ENCODE measurements at places on chromosomes 7 and 10. TPM values are rescaled to one million over a fixed set of nuclear protein-coding genes. Genes with fewer than 3 reads are reported as not detected.
A peak's percentile ranks its signal among the peaks of the same experiment; 100 is the strongest.

- DNase-seq: no peak
These were observed 21.2 kb upstream of the IGF2BP3 start for GRCh38 chr7:23491502-23491901.

DNA sequence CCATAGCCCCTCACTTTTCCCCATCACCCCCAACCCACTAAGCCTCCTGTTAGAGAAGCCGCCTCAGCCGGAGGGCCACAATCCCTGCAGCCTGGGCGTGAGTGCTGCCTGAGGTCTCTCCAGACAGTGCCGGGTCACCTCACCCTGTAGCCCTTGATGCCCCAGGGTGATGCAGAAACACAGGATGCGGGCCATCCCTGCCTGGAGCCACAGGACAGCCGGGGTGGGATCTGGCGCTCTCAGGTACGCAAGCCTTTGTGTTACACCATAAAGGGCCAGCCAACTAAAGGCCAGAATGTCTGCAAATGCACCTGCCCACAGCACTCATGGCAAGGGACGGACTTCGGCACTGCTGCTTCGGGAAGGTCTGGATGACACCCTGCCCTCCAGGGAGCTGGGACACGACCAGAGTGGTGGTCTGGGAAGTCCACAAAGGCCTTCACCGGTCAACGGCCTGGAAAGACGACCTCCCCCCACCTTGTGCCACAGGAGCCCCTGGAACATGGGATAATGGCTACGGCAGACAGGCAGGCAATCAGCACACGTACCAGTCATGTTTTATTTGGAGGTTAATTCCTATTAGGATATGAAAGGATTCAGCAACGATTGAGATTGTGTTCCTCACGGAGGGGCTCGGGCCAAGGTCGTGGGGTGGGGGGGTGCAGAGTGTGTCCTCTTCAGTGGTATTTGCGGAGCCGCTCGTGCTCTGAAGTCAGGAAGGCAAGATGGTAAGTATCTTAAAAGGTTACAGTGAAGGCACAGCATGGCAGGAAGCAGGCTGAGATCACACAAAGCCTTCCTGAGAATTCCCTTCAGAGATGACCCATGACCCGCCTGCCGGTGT lies 8.1 kb downstream of the ATP5MF start:
- no peak for DNase-seq

GRCh38 chr10:114925587-114926586 lies 12.1 kb upstream of the TRUB1 start:
- no peak for DNase-seq

CUBN gene
- total RNA-seq: 1.5 TPM

SUN3 gene
- total RNA-seq: not detected

GRCh38 chr10:119775529-119775928 lies 49.7 kb downstream of the INPP5F start:
- DNase-seq: no peak

DNA sequence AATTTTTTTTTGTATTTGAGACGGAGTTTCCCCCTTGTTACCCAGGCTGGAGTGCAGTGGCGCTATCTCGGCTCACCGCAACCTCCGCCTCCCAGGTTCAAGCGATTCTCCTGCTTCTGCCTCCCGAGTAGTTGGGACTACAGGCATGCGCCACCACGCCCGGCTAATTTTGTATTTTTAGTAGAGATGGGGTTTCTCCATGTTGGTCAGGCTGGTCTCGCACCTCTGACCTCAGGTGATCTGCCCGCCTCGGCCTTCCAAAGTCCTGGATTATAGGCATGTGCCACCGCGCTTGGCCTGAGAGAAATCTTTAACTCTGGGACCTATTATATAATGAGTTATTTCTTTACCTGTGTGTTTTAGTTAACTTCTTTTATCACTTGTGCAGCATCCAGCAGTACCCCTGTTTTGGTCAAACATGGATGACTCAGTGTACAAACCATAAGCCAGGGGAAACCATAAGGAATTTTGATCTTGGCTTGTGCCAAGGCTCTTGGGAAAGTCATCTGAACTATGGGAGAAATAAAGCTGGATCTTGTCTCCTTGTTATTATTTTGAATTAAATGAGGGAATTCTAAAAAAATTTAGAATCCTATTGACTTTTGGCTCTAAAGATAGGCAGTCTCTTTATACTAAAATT lies 23.6 kb upstream of the ZRANB1 start:
- no peak for DNase-seq

INA gene
- total RNA-seq: 9.7 TPM

DNA sequence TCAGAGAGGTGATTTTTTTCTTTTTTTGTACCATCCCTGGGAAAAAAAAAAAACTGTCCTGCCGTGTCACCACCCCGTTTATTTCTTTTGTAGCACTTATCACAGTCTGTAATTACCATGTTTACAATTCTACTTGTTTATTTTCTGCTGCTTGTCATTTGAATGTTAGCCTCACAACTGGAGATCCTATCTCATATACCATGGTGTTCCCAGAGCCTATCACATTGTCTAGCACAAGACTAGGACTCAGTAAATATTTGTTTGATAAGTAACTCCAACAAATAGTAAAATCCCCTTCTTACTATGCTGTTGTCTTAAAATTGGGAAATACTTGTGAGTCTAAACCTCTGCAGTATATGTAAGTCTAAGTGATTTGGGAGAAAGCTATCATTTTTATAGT lies 36.0 kb downstream of the MKLN1 start:
- DNase-seq: no peak

- DNase-seq: no peak
These were observed 88.1 kb downstream of the VOPP1 start for GRCh38 chr7:55484241-55484640.

- DNase-seq: no peak
These were observed 227.2 kb downstream of the CUX1 start for GRCh38 chr7:102044641-102044983.

- peak; percentile 49 for DNase-seq
These were observed 39.5 kb downstream of the ZNF117 start for GRCh38 chr7:64951250-64951848.

BPGM gene
- 49.7 TPM for total RNA-seq

DNA sequence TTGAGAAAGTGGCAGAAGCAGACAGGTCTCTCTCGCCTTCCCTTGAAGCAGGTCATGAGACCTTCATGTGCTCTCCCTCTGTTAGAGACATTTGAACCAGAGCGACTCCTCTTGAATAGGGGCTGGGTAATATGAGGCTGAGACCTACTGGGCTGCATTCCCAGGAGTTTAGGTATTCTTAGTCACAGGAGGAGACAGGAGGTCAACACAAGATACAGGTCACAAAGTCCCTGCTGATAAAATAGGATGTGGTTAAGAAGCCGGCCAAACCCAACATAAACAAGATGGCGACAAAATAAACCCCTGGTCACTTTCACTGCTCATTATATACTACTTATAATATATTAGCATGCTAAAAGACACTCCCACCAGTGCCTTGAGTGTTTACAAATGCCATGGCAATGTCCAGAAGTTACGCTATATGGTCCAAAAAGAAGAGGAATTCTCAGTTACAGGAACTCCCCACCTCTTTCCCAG lies 43.5 kb upstream of the MSRB2 start:
- no peak for DNase-seq

DNA sequence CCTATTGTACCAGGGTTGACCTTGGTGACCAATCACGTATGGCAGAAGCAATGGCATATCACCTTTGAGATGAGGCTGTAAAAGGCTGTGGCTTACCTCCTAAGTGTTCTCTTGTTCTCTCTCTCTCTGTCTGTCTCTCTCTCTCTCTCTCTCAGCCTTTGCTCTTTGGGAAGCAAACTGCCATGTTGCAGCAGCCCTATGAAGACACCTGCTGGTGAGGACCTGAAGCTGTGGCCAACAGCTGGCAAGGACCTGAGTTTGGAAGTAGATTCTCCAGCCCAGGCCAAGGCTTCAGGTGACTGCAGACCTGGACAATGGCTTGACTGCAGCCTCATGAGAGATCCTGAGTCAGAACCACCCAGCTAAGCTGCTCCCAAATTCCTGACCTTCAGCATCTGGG lies 161.4 kb downstream of the GPAM start:
- DNase-seq: no peak

DNA sequence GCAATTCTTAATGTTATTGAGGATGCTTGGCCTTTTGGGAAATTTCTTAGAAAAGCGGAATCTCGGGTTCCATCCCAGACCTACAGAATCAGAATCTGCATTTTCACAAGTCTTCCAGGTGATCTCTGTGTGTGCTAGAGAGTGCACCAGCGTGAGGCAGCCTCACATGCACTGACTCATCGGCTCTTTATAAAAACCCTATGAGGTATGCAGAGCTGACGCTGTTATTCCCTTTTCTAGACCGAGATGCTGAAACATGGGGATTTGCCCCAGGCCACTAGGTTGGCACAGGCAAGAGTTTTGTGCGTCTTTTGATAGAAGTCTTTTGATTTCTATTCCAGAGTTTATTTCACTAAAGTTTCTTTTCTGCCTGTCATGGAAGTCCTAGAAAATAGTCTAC lies 61.2 kb downstream of the CDCA7L start:
- no peak for DNase-seq

DNA sequence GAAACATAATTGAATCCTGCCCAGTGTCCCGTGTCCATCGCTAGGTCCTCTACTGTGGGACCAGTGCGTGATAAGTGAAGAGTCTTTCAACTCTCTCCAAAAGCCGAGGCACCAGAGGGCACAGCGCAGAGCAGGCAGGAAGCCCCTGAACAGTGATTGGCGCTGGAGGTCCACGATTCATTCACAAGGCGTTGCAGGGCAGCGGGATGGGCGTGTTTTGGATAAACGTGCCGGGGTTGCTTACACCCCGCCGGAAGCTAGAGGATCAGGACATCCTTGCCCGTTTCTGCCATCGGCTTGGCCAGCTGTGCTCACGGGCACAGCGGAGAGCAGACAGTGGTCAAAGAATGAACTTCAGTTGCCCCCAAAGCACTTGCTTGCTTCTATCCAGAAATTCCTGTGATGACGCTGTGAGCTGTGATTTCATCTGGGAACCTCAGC lies 86.0 kb upstream of the PFKP start:
- no peak for DNase-seq

GRCh38 chr7:32500922-32501341 lies 5.6 kb downstream of the AVL9 start:
- DNase-seq: no peak

- peak; percentile 47 for DNase-seq
These were observed 367.7 kb downstream of the PHF14 start for GRCh38 chr7:11341285-11341944.

FAM241B gene
- 2.6 TPM for total RNA-seq

TRIL gene
- total RNA-seq: 14.3 TPM

GRCh38 chr10:63241841-63242281 lies 108.7 kb downstream of the NRBF2 start:
- DNase-seq: no peak

PDK4 gene
- total RNA-seq: not detected

GRCh38 chr10:13536674-13537366 lies 8.0 kb upstream of the BEND7 start:
- DNase-seq: peak; percentile 90

- DNase-seq: no peak
These were observed 334.3 kb downstream of the CACNA2D1 start for GRCh38 chr7:82109288-82109687.

CYP2C9 gene
- total RNA-seq: not detected

GRCh38 chr10:1366811-1367425 lies 310.7 kb downstream of the WDR37 start:
- no peak for DNase-seq

DNA sequence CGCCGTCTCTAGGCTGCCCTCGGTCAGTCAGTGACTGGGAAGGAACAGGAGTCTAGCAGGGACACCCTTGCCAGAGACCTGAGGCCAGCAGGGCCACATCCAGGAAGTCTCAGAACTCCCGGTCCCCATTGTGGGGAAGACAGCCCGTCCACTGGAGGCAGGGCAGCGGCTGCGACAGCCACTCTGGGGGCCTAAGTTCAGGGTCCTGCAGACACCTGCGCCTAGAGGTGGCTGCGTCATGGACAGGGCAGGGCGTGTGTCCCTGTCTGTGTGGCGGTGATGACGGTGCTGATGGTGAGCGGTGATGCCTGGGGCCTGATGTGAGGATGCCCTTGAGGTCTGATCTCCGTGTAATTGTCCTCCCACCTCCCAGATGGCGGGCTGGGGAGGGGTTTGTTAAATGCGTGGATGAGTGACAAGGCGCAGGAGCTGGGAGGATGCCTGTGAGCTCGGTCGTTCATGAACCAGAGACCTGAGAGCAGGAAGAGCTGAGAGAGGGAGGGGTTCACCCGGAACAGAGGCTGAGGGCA lies 537.9 kb upstream of the FOXK1 start:
- DNase-seq: no peak

GRCh38 chr10:91771907-91772306 lies 26.3 kb upstream of the TNKS2 start:
- DNase-seq: no peak

GRCh38 chr10:125125951-125126735 lies 34.2 kb downstream of the CTBP2 start:
- DNase-seq: no peak

- no peak for DNase-seq
These were observed 226.0 kb downstream of the CELF2 start for GRCh38 chr10:11243425-11244222.

LRMDA gene
- total RNA-seq: not detected

SPDYE5 gene
- not detected for total RNA-seq

PRRT4 gene
- not detected for total RNA-seq

LRRC18 gene
- total RNA-seq: not detected

DNA sequence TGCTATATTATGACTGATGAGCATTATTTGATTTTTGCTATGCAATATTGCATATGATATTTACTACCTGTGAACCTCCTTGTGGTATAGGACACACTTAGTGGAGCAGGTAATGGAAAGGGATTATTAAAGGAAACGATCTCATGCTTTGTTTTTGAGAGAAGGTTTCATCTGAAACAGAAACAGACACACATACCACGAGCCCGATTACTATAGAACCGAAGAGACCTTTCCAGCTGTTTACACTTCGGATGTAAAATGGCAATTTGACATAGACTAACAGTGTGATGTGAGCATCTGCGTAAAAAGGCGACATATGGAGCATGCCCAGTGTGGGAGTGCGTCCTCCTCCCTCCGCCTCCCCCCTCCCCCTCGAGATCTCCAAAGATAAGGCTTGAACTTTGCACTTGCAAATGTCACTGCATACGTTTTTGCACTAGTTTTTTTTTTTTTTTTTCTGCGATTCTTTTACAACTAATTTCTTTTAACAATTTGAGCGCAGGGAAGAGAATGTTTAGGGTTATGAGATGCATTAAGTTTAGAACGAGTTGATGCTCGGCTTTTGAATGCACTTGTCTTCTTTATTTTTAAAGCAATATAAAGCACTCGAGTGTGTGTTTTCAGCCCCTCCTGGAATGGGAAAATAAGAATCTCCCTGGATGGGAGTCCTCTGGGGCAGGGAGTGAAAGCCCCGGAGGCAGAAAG lies 251.0 kb downstream of the NSUN6 start:
- DNase-seq: peak; percentile 44

SCRN1 gene
- 95.9 TPM for total RNA-seq

OLAH gene
- total RNA-seq: not detected

- no peak for DNase-seq
These were observed 454.5 kb upstream of the ZMIZ1 start for GRCh38 chr10:78614267-78614666.

GRCh38 chr7:129401967-129402860 lies 32.0 kb upstream of the STRIP2 start:
- DNase-seq: no peak

Measured in neural progenitor cell (in vitro differentiated cells).